ENCODE measurements at places on chromosomes 12 and 14. TPM values are rescaled to one million over a fixed set of nuclear protein-coding genes. Genes with fewer than 3 reads are reported as not detected.

DNA sequence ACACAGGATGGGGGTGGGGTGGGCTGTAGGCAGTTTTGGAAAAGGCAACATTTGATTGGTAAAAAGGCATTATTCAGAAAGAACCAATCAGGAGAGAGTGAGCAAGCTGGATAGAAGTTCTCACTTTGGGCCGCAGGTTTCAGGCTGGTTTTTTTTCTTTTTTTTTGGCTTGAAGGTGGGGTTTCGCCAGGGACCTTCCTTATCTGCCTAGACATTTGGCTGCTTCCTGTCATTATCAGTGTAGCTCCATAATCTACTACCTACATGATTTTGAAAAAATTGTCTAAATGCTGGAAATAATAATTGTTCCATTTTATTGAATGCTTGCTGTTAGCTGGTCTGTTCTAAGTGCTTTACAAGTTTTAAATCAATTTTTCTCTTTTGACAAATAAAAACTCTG, 649.0 kb downstream of the TMTC2 start:
- no peak for DNase-seq

GRCh38 chr12:16119618-16120415, 157.7 kb downstream of the SLC15A5 start:
- DNase-seq, result no peak

DCTN2 gene
- total RNA-seq, result 96.7 TPM

CEP170B gene
- 17.2 TPM for total RNA-seq

DNA sequence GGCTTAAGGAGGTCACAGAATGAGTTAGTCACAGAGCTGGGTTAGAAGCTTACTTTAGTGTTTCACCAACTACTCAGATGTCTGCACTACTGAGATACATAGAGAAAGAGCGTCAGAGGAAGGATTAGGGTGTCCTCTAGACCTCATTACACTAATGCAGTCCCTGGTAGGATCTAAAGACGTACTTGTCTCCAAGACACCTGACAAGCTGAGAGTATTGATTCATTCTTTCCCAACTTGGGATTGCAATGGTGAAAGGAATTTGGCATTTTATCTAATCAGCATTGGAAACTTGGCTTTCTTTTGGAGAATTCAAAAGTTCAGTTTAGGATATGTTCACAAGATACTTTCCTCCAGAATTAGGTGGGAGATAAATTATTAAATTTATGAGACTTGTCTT, 402.1 kb downstream of the ZFP36L1 start:
- no peak for DNase-seq

- DNase-seq, result no peak
These were observed 15.3 kb downstream of the YAF2 start for GRCh38 chr12:42222724-42223123.

SAMD15 gene
- 0.52 TPM for total RNA-seq

DNA sequence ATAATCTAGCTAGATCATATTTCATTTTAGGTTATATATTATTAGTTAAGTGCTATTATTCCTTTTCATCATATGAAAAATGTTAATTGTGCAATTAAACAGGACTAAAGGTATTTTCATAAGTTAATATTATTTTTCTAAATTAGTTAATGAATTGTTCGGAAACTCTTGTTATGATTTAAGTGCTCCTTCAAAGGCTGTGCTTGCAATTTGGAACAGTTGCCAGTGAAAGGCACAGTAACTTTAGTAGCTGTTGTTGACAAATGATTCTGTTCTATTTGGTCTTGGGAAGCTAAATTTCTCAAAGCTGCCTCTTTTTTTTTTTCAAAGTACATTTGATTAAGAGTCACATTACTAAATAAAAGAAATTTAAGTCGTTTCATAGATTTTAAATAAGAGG, 40.7 kb downstream of the PTPRQ start:
- no peak for DNase-seq

INSM2 gene
- total RNA-seq, result not detected

GRCh38 chr12:203462-204260, 10.3 kb downstream of the SLC6A12 start:
- peak; percentile 44 for DNase-seq

KRT83 gene
- total RNA-seq, result not detected

DNA sequence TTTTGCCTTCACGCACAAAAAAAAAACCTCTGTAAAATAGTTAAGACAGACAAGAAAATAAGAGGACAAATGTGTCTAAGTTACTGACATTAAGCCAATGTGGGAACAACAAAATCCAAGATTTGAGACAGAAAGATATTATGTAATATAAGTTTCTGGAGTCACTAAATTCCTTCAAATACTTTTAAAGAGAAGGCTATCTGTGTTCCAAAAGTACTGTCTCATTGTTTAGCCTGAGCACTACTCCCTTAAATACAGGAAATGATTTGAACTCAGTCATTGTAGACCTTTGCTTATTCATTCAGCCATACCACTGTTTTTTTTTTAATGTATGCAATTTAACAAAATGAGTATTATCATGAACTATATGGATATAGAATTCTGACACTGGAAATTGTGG, 82.7 kb upstream of the KITLG start:
- no peak for DNase-seq

WNT1 gene
- not detected for total RNA-seq
